ENCODE measurements at places on chromosomes 7 and 10.

DNA sequence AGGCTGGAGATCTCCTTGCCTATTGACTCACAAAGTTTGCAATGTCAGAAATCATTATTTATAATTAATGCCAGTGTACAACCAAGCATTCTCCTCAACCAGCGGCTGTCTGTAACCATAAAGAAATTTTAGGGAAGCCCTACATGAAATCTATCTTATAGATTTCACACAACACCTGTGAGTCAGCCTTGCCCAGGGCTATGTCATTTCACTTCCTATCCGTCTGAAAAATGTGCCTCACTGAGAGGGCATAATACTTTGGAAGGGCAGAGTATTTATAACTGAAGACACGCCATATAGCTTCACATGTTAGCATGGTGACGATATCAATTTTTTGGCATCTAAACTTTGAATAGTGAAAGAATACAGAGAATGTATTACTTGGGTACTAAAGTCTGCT lies 296.6 kb upstream of the ETV1 start:
- DNase-seq, result no peak

- DNase-seq, result no peak
Observed at GRCh38 chr10:64873959-64874358, 1352.8 kb downstream of the REEP3 start.

DNA sequence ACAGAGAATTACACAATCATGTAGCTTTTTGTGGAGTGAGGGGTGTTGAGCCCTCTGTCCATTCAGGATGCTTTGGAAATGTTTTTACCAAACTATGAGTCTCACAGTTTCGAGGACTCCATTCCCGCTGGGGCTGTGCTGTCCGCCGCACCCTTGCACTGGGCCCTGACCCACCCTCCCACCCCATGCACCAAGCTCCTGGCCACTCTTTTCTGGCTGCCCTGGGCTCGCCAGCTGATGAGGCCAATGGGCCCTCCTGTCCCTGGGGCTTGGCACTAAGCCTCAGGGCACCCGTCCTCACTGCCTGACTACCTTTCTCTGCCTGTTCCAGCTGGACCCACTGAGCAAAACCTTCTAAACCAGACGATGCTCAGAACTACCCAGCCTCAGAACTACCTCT lies 332.1 kb downstream of the PTPRN2 start:
- no peak for DNase-seq

GRCh38 chr10:13705526-13706174 lies 118.9 kb downstream of the PRPF18 start:
- DNase-seq, result no peak

DNA sequence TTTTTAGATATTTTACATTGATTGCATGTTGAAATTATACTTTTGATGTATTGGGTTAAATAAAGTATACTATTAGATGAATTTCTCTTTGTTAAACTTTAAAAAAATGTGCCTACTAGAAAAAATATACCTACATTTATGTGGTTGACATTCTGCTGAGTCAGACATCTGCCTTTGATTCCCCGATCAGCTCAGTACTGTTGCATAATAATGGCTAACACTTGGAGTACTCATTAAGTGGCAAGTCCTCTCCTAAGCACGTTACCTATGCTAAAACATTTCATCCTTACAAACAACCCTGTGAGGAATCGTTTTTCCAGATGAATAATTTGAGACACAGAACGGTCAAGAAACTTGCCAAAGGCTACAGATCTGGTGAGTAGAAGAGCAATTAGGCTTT lies 14.0 kb upstream of the SEM1 start:
- DNase-seq, result no peak

GRCh38 chr7:148791546-148791945 lies 92.5 kb downstream of the EZH2 start:
- DNase-seq, result no peak

DNA sequence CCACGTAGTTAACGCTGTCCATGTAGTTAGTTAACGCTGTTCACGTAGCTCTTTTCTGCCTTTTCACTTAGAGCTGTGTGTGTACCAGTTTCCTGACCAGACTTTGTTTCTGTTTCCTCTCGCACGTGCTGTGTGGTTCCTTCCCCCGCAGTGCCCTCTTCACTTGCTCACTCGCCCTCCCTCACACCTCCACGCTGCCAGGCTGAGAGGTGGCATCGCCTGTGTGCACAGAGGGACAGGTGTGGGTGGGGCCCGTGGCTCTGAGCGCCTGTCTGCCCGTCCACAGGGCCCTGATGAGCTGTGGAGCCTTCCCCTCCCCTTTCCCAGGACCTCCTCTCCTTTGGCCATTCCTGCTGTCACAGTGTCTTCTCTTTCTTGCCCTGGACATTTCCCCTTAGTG lies 30.6 kb downstream of the WDR37 start:
- no peak for DNase-seq

- DNase-seq, result no peak
Observed at GRCh38 chr7:138853448-138853847, 55.5 kb upstream of the ATP6V0A4 start.

- no peak for DNase-seq
Observed at GRCh38 chr10:75924309-75924902, 493.0 kb downstream of the LRMDA start.

- no peak for DNase-seq
Observed at GRCh38 chr7:126368-126767, 66.0 kb upstream of the FAM20C start.

- DNase-seq, result no peak
Observed at GRCh38 chr7:104096683-104097082, 107.2 kb upstream of the RELN start.

DNA sequence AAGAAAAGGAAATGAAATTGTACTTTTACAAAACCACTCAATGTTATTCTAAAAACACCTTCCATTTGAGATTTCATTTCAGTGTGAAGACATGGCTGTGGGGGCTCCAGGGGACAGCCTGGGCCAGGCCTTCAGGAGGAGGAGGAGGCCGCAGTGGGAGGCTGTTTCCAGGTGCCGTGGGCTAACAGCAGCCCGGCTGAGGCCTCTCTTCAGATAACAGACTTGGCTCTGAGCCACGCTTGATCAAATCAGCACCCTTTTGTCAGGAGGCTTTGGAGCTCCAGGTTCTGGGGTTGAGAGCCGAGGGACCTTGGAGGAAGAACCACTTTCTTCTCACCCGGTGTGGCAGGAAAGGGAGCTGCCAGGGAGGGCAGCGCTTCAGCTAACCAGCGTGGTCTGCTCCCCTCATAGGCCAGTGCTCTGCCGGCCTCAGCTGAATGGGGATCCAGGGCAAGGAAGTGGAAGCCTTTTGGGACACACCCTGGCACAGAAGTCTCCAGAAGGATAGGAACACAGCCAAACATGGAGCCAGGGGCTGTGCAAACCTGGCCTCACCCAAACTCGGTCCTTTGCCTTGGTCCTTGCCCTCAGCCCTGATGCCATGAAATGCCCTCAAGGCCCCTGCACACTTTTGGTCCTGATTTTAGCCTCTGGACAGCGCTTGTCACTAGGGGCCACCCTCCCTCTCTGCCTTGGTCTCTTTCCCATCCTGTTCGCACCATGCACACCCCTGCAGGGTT lies 23.5 kb upstream of the CHST15 start:
- DNase-seq, result no peak

- DNase-seq, result no peak
Observed at GRCh38 chr7:7848246-7848645, 120.3 kb upstream of the GLCCI1 start.

DNA sequence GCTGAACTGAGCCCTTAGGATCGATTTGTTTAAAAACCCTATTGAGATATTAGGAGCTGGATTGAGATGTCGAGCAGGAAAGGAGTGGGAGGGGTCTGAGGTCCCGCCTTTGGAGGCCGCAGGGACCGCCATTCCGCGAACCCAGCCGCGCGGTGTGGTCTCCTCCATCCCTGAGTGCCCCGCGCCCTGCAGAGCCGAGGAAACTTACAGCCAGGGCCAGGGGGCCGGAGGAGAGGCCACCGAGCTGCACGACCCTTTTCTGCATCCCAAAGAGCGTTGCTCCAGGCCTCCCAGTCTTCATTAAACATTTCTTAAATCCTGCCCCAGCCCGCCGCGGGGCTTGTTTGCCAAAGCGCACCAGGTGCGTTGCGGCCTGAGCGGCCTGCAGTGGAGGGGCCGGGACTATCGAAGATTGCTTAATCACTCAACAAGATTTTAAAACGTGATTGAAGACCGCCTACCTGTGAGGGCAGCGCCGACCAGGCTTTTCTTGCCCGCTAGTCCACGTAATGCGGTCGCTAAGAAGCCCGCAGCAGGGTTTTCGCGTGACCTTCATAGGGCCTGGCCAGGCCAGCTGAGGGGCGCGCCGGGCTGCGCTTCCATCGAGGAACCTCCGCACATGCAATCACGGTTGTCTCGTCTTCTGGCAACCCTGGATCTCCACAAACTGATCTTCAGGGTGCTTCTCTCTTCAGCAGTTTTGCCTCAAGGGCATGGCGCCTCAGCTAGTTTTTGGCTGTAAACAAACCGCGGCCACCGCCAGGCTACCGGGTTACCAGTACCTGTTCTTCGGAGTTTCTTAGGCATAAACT lies 2.0 kb upstream of the CTBP2 start:
- DNase-seq, result no peak

GRCh38 chr7:113582471-113582870 lies 336.3 kb downstream of the PPP1R3A start:
- no peak for DNase-seq

DNA sequence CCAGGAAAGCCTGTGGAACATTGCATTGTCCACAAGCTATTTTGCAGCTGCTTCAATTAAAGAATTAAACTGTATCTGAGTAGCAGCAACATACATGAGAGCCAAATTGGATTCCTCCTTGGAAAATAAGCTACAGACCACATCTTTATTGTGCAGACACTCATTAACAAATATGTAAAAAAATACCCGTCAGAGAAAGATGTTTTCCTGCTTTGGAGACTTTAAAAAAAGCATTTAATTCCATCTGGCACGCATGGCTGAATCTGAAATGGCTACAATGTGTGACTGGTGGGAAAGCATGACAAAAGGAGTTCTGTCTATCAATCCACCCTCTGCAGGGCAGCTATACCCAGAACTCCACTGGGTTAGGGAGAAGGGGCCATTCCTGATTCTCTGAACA lies 73.1 kb upstream of the HPS1 start:
- DNase-seq, result no peak

GRCh38 chr7:103914147-103914899 lies 75.1 kb downstream of the RELN start:
- no peak for DNase-seq

GRCh38 chr10:25666276-25666675 lies 267.8 kb upstream of the MYO3A start:
- DNase-seq, result no peak

- no peak for DNase-seq
Observed at GRCh38 chr10:99431190-99431760, 851 bp upstream of the GOT1 start.

DNA sequence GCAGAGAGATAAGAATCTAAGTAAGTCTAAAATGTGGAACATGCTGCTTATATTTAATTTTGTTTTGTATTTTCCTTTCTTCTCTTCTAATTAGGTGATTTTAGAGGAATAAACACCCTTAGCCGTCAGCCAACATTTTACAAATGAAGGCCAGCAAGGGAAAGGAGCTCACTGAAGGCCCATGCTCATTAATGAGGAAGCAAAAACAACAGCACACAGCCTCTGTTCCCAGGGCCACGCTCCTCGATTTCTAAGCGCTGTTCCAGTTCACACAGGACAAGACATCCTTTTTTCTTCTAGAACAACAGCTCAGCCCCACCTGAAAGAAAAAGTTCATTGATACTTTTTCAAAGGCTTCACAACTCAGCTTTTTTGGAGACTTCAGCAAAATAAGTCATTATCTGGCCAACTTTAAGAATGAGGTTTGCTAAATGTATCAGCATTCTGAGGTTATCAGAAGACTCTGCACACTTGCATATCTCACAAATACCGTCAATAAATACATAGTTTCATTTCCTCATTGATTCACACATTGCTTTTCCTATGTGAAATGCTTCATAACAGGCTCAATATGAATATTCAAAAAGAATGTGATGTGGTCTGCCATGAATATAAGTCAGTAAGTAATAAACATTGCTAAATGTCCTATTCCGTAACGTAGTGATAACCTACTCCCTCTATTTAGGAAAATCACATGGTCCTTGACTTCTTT lies 34.8 kb upstream of the SFMBT2 start:
- no peak for DNase-seq
